ENCODE measurements at places on chromosomes 2 and 18. TPM values are rescaled to one million over a fixed set of nuclear protein-coding genes. Genes with fewer than 3 reads are reported as not detected.

The LYG1 gene
- 0.54 TPM for total RNA-seq

The DCDC2C gene
- total RNA-seq: not detected

The REG3A gene
- total RNA-seq: not detected

The TBR1 gene
- not detected for total RNA-seq

The EMX1 gene
- total RNA-seq: not detected

The ZNF521 gene
- total RNA-seq: 0.16 TPM

The RBM44 gene
- 0.68 TPM for total RNA-seq
